H7 (cell line): ENCODE measurements at places on chromosomes 7 and 10. TPM values are rescaled to one million over a fixed set of nuclear protein-coding genes. Genes with fewer than 3 reads are reported as not detected.

DNA sequence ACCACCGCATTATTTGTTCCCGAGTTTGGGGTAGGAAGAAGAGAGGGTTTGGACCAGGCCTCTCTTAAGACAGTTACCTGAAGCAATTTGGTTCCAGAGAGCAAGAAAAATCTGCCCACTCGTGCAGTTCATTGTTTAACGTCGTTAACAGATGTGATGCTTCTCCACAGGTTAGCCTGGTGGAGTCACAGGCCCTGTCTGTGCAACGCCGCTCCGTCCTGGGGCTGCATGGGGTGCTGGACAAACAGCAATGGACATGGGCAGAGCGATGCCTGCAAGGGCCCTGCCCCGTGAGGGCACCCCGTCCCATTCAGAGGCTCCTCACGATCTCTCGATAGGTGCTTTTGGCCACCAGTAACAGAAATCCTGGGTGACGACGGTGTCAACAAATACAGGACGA lies 9.7 kb downstream of the FOXL3 start:
- DNase-seq, result peak; percentile 39

DNA sequence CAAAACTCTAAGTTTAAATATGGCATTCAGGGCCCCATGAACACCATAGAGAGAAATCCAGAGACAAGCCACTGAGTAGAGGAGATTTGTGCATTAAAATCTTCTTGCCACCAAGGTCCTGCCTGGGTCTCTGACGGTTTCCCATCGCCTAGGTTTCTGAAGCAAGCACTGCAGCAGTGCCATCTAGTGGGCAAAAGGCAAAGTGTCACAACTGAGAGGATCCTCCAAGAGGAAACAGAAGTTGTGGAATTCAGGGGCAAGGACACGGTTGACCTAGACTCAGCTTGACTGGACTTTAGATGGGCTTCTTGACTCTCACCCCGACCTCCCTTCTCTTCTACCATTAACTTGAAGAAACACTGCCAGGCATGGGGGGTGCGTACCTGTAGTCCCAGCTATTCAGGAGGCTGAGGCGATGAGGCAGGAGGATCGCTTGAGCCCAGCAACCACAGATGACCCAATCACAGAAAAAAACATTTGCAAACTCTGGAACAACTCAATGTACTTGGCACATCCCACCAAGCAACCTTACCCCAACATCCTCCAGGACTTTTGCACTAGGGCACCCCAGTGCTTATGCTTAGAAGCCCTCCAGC lies 604.1 kb downstream of the GALNT17 start:
- peak; percentile 78 for DNase-seq

GRCh38 chr10:113557903-113558321 lies 5.1 kb downstream of the HABP2 start:
- peak; percentile 55 for DNase-seq

Gene ARHGEF35
- 1.4 and 1.6 TPM in 2 replicates for total RNA-seq

Gene FZD1
- 1.5 and 1.9 TPM in 2 replicates for total RNA-seq
